ENCODE measurements at places on chromosomes 5 and 9.

DNA sequence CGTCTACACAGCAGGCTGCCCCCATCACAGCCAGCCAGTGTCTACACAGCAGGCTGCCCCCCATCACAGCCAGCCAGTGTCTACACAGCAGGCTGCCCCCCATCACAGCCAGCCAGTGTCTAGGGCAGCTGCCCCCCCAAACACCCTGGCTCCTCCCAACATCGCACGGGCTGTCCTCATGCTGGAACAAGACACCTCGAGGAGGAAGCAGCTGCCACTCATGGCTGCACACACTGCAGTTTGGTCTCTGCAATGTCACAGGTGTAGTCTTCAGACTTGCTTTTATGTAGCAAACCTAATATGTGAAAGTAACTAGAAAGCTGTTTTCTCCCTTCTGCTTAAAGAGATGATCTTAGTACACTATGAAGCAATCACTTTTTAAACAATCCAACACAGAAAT is 9.7 kb downstream of the LRRC14B start:
- no peak for DNase-seq

- no peak for DNase-seq
These were observed 74.7 kb downstream of the S1PR3 start for GRCh38 chr9:89065921-89066320.

- peak; percentile 79 for DNase-seq
These were observed 7.3 kb upstream of the GRHPR start for GRCh38 chr9:37415011-37415719.

DNA sequence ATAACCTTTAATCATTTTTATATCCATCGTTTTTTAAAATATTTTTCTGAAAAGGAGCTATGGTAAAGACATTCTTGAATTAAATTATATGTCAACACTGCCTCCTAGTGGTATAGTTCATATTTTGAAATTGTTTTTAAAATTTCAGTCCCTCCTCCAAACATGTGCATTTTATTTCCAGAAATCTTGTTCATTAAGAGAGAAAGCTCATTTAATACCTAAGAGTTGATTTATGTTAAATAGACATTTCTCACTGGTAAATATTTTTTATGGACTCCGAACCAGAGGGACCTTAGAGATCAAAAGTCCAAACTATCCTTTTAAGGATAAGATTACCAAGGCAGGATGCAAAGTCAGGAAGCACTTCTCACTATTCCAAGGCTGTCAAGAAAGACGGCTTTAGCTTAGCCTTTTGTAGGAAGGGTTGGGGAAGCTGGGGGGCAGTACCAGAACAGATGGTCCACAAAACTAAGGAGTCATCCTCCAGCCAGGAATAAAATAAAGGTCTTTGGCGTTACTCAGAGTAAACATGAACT is 21.6 kb downstream of the BHMT start:
- DNase-seq, result peak; percentile 47

DNA sequence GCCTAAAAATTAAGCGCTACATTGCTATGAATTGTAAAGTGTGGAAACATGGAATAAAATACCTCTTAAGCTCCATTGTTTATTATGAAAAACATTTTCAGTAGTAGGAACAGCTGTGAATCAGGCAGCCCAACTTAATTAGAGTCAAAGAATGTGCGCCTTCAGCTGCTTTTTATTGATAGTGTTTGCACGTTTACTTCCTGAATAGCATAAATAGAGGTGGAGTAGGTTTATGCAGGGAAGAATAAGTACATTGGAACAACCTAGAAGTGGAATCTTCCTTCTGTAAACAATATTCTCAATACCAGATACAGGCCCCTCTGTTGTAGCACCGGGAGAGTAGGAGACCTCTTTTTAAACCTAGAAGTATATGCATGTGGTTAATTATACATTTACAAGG is 79.9 kb downstream of the IQGAP2 start:
- DNase-seq, result no peak

DNA sequence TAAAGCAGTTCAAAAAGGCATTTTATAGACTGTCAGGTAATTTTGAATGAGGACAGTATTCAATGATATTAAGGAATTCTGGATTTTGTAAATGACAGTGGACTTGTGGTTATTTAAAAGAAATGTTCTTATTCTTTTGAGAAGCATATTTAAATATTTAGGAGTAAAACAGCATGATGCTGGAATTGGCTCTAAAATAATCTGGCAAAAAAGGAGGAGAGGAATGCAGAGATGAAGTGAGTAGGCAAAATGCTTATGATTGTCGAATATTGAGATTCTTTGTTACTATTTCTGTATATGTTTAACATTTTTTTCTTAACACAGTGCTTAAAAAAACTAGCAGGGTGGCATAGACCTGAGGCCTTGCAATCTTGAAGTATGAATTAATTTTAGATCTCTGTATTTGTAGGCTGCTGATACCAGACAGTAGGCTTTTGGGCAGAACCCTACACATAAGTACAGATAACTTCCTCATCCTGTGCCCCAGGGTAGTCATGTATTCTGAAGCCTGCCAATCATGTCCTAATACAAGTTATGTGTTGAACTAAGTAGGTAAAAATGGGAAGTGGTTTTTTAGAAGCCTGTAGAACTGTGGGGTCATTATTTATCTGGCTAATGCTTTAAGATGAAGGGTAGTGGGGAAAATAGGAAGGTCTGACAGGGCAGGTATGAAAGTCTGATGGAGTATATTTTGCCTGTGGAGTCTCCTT is 9.4 kb downstream of the CD180 start:
- DNase-seq, result no peak

- DNase-seq, result peak; percentile 95
These were observed 116.1 kb upstream of the RASA1 start for GRCh38 chr5:87151547-87151946.

DNA sequence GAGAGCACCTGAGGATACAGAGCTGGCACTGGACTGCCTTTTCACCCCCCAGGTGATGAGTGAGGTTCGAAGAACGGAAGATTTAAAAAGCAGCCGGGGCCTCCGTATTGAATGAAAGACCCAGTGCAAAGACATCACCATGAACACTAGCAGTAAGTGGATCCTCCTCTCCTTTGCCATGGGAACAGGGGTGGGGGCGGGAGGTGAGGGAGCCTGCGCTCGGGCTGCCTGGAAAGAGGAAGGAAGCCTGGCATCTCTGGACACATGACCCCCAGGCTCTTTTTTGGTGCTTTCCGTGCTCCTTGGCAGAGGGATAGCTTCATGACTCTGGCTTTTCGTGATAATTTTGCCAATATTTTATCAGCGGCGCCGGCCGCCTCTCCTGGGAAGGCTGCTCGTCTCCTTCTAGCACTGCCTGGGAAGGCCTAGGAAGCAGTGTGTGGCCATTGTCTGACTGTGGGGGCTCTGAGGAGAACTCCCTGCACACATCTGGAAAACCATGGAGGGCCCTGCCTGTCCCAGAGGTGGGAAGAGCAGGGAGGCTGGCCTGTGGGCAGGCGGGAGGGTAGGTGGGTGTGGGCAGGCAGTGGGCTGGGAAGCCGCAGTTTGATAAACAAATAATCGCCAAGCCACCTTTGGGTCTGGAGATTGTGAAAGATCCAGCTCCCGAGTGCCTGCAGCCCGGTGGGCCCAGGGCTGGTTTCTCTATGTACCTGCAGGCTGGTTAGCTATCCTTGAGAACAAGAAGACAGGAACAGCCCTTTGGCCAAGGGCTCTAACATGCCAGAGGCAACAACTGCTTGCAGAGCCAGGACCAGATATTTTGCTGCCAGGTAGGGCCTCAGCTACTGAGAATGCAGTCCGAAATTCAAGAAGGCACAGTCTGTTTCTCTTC is 911 bp downstream of the ABLIM3 start:
- DNase-seq, result no peak

GRCh38 chr5:137502632-137503031 is 3.5 kb upstream of the SPOCK1 start:
- no peak for DNase-seq

- DNase-seq, result no peak
These were observed 1313.5 kb upstream of the WWC1 start for GRCh38 chr5:166977911-166978422.

GRCh38 chr9:82223442-82223841 is 234.9 kb downstream of the SPATA31D1 start:
- peak; percentile 55 for DNase-seq

DNA sequence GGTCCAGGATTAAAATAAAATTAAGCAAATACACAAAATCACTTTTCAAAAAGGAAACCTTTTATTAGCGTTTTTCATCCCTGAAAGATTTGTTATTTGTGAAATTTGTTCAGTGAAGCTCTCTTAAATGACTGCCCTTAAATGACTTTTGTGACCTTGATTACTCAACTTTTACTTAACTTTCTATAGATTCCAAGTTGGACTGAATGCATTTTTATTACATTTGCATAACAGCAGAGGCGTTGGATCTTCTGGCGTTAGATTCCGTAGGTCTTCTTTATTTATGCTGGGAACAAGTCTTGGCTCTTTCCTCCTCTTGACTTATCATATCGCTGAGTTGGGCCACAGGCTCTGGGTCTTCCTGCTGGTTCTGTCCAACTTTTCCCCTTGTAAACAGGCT is 78.4 kb downstream of the APBA1 start:
- no peak for DNase-seq

DNA sequence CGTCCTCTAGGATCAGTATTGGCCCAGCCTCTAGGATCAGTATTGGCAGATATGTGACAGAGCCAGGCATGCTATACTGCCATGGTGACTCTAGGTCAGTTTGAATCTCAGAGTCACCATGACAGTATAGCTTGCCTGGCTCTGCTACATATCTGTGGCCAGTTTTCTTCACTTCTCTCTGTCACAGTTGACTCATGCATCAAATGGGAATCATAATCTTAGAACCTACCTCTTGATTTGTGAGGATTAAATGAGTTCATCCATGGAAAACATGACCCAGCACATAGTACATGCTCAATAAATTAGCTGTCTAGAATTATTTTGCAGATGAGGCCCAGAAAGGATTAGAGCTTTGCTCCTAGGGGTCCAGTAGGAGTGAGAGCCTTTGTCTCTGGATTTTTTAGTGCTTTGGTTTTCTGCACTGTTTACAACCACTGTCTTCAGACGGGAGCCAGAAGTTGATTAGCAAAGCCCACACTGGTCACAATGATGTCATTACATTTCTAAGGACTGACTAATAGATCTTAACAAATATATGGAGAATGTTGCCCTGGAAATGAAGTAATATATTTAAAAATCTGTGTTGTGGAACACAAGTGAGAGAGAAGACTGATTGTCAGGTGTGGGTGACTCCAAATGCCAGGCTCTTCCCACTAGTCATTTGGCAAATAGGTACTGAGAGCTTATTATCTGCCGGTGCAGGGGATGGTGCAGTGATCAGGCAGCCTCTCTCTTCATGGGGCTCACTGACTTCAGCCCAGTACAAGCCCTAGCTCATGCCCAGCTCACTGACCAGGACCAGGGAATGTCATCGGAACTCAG is 76.0 kb downstream of the COL15A1 start:
- peak; percentile 97 for DNase-seq

GRCh38 chr5:39020458-39020857 is 53.7 kb downstream of the RICTOR start:
- no peak for DNase-seq

DNA sequence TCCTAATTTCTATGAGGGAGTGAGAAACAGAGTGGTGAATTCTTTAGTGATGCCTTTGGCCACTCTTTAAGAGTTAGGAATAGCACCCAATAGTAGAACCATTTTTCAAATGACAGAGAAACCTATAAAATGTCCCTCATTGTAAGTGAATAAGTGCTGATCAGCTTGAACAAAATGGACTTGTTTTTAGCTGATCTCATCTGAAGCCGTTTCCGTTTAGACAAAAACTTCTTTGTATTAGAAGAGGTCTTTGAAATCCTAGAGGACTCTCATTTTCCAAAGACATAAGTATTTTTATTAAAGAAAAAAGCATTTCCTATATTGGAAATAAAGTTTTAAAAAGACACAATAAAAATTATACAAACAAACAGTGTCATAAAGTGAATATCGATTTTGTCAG is 273.9 kb downstream of the ARHGEF28 start:
- no peak for DNase-seq

- DNase-seq, result no peak
These were observed 32.5 kb downstream of the FAM169A start for GRCh38 chr5:74833537-74834266.

GRCh38 chr5:113271015-113271414 is 163.8 kb downstream of the TSSK1B start:
- DNase-seq, result peak; percentile 45

GRCh38 chr9:136052472-136052880 is 42.6 kb downstream of the NACC2 start:
- DNase-seq, result no peak

- DNase-seq, result peak; percentile 46
These were observed 85.9 kb downstream of the NTRK2 start for GRCh38 chr9:84755380-84755779.

- DNase-seq, result no peak
These were observed 113.2 kb downstream of the CDH18 start for GRCh38 chr5:19874811-19875210.

GRCh38 chr5:79806741-79807140 is 117.1 kb downstream of the CMYA5 start:
- peak; percentile 29 for DNase-seq

GRCh38 chr5:69206528-69207190 is 17.3 kb downstream of the CENPH start:
- DNase-seq, result peak; percentile 83

DNA sequence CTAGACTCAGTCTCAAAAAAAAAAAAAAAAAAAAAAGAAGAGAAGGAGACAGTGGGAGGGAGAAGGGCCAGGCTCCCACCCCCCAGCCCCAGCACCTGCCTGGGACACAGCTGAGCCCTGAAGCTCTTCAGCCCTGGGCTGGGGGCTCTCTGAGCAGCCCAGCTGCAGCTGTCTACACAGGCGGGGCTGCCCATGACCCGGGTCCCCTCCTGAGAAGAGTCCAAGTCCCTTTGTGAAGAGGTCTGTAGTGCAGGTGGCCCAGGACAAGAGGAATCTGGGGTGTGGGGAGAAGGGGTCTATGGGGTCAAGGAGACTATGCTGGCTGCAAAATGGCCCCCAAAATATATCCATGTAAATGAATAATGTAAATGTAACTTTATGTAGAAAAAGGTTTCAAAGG is 6.7 kb upstream of the LCN2 start:
- no peak for DNase-seq

- no peak for DNase-seq
These were observed 2.5 kb upstream of the GNG10 start for GRCh38 chr9:111658943-111659342.

DNA sequence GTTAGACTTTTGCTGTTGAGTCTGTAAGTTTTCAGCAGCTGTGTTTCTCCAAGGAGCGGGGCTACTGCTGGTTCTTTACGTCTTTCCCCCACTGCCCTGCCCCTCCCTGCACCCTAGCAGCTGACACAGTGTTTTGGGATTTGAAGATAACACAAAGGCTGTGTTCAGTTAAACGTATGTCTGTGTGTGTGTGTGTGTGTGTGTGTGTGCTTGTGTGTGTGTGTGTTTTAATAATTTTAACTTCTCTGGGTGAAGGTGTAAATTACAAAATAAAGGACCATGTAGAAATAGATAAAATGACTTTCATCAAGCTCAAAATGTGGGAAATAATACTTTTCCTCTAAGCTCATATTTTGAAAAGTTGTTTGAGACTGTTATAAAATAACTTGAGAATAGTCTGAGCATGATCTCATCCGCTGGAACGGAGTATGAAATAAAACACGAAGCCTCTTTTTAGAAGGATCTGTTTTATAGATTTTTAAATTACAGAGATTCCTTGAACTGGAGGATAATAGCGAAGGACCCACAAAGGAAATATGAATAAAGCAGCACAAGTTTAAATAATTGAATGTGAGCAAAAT is 10.9 kb downstream of the ABL1 start:
- DNase-seq, result peak; percentile 86

GRCh38 chr5:64318175-64318574 is 152.5 kb downstream of the RNF180 start:
- no peak for DNase-seq

- DNase-seq, result peak; percentile 11
These were observed 3.1 kb downstream of the SMARCA2 start for GRCh38 chr9:2018162-2018643.

GRCh38 chr5:73826301-73827105 is 200.5 kb downstream of the ARHGEF28 start:
- DNase-seq, result peak; percentile 54

GRCh38 chr9:134544388-134545214 is 97.0 kb upstream of the COL5A1 start:
- peak; percentile 88 for DNase-seq

All from fibroblast of skin of right biceps (primary cell).